Right cardiac atrium (tissue), 5 donors: ENCODE measurements at places on chromosomes 16 and 17. TPM values are rescaled to one million over a fixed set of nuclear protein-coding genes. Genes with fewer than 3 reads are reported as not detected.

DNA sequence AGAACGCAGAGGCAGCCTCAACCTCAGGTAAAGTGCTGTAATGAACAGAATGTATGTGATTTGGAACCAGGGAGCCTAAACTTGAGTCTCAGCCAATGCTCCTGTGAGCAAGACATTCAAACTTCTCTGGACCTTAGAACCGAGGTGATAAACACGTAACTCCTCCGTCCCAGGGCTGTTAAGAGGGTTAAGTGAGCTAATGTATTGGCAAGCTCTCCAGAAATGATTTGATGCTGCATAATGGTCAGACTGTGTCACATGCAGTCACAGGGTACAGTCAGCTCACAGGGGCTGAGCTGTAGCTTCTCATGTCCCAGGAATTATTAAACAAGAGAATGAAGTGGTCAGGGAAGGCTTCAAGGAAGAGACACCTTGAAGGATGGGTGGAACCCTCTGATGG, 10.0 kb upstream of the SLC4A1 start:
- no peak for DNase-seq

AOC2 gene
- total RNA-seq, result 0.49 TPM

GRCh38 chr16:3706253-3707012, 10.9 kb downstream of the TRAP1 start:
- no peak for DNase-seq

GRCh38 chr16:56423584-56424403, 1.6 kb downstream of the AMFR start:
- DNase-seq, result no peak

GRCh38 chr16:15708096-15708495, 58.1 kb downstream of the NDE1 start:
- DNase-seq, result no peak

POLDIP2 gene
- 99.8 TPM for total RNA-seq

DNA sequence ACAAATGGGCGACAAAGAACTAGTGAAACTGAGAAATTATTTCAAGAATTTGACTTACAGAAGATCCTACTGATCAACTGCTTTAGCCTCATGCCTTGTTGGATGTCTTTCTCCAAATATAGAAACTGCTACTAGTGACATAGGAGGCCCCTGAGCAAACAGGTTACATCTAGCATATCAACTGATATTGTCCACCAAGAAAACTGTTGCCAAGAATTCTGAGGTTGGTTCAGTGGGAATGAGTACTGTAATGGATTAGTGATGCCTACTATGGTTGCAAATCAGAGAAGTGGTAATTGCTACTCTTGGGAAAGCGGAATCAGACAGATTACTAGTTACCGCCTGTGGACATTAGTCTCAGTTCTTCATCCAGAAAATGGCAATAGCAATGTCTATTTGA, 10.0 kb downstream of the CDC27 start:
- no peak for DNase-seq

LYRM1 gene
- 29.5 TPM for total RNA-seq

- DNase-seq, result no peak
These were observed 7.4 kb downstream of the GNAO1 start for GRCh38 chr16:56198755-56199114.

KRT12 gene
- total RNA-seq, result not detected

TP53TG3F gene
- total RNA-seq, result not detected

MSL1 gene
- total RNA-seq, result 57.3 TPM

GRCh38 chr17:83099570-83100181, 20.3 kb downstream of the METRNL start:
- peak; percentile 85 for DNase-seq

DNA sequence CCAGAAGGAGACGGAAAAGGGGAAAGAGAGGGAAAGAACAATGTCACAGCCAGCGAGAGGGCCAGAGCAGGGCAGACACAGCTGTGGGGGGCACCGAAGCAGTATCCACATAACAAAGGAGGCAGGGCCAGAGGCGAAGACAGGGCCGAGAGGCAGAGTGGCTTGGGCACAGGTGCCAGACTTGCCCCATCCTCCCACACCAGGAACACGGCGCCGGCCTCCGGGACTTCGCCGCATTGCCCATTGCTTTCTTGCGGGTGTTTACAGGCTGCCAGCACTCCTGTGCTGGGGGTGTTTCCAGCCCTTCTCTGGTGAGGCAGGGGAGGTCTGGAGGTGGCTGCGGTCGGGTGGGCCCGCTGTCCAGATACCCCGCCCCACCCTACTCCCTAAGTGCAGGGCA, 78.0 kb downstream of the ENGASE start:
- no peak for DNase-seq

ASGR1 gene
- total RNA-seq, result 0.86 TPM

DNA sequence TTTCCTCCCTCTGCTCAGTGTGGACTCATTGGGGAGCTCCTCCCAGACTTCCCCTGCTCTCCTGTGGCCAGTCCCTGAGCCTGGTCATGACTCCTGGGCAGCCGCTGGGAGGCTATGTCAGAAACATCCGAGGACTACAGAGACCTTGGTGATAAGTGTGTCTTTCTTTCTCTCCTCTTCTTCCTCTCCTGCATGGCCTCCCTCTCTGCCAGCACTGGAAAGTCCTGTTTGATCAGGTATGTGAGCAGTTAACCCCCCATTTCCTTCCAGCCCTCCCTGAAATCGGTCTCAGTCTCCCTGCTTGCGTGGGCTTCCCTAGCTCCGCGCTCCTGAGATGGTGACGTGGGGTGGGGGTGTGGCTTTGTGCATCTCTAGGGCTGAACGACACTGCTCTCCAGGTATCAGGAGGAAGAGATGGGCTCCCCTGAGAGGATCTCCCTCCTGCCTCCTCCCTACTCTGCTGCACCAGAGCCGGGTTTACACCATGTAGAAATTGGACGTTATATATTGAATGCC, 2.1 kb downstream of the RHBDL3 start:
- DNase-seq, result no peak

DNA sequence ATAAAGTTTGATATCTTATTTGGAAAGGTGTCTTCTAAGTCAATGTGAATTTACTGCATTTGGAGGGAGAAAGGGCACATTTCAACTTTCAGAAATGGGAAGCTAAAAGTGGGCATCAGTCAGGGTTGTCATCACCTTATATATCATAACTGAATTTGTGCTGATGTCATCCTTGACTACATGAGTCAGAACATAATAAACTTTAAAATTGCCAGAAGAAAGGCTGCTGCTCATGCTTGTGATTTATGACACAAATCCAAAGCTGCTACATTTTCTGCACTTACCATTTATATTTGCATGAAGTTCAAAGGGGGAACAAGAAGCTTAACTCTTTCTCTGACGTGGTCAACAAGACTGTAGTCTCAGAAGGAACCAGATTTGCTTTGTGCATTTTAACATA, 196.6 kb downstream of the UTP18 start:
- no peak for DNase-seq

C16orf86 gene
- 3.9 TPM for total RNA-seq

DNA sequence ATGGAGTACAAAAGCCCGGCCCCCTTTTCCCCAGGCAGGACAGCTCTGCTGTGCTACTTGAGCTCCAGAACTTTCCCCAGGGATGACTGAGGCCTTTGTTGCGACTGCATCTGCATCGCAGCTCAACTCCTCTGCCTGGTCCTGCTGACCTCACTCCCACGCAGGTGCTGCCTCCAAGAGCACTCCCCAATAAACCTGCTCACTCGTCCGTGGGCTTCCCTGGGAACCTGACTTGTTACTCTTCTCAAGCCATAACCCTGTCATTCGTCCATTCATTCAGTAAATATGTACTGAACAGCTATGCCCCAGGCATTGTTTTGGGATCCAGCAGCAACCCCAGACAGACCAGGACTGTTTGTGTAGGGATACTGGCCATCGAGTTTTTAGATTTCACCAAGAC, 11.6 kb upstream of the RMI2 start:
- no peak for DNase-seq

SLC16A6 gene
- 0.86 TPM for total RNA-seq

- no peak for DNase-seq
These were observed 1.7 kb downstream of the TSR3 start for GRCh38 chr16:1349951-1350350.

C17orf113 gene
- total RNA-seq, result 0.61 TPM

ARL5C gene
- not detected for total RNA-seq

DNA sequence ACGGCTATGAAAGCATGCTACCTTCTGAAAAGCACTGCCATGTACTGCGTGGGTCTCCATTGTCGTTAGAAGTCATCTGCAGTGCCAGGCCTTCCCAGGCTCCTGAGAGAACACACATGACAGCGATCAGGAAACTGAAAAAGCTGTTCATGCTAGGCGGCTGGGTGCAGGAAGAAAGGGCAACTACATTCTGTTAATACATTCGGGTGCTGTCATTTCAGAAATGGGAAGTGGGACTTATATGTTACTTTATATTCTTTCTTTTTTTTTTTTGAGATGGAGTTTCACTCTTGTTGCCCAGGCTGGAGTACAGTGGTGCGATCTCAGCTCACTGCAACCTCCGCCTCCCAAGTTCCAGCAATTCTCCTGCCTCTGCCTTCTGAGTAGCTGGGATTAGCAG, 19.9 kb downstream of the CFAP20 start:
- no peak for DNase-seq

- no peak for DNase-seq
These were observed 43.4 kb upstream of the TAC4 start for GRCh38 chr17:49891271-49891670.

- no peak for DNase-seq
These were observed 95.7 kb downstream of the KANSL1 start for GRCh38 chr17:46097497-46097896.

CFAP52 gene
- not detected for total RNA-seq

ZNF423 gene
- 11.4 TPM for total RNA-seq

DNA sequence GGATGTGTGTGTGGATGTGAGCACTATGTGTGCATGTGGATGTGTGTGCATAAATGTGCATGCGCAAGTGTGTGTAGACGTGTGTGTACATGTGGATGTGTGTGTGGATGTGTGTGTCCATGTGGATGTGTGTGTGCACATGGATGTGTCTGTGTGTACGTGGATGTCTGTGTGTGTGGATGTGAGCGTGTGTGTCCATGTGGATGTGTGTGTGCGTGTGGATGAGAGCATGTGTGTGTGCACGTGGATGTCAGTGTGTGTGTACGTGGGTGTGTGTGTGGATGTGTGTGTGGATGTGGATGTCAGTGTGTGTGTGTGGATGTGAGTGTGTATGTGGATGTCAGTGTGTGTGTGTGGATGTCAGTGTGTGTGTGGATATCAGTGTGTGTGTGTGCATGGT, 63.6 kb upstream of the DOC2B start:
- no peak for DNase-seq

GRCh38 chr16:4288148-4288921, 15.5 kb upstream of the TFAP4 start:
- DNase-seq, result peak; percentile 92

- DNase-seq, result peak; percentile 39
These were observed 11.7 kb downstream of the TUBB3 start for GRCh38 chr16:89934611-89935553.

- no peak for DNase-seq
These were observed 317.9 kb downstream of the MAP2K6 start for GRCh38 chr17:69732272-69732918.

- DNase-seq, result peak; percentile 46
These were observed 73.1 kb upstream of the CDC42EP4 start for GRCh38 chr17:73384926-73385325.

DNA sequence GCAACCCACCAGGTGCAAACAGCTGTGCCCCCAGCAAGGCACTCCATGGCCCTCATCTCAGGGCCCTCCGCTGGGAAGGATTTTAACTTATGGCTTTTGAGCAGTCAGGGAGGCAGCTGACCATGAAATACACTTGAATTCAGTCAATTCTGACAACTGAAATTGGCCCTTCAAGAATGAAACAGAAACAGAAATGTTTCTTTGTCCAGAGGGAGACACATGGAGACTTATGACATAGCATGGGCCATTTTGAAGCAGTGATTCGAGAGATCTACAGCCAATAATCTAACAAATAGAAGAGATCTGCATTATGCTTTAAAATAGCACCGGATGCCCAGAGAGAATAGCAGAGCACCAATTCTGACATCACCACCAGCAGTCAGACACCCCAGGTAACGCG, 7.5 kb downstream of the CACNG1 start:
- DNase-seq, result no peak

DNA sequence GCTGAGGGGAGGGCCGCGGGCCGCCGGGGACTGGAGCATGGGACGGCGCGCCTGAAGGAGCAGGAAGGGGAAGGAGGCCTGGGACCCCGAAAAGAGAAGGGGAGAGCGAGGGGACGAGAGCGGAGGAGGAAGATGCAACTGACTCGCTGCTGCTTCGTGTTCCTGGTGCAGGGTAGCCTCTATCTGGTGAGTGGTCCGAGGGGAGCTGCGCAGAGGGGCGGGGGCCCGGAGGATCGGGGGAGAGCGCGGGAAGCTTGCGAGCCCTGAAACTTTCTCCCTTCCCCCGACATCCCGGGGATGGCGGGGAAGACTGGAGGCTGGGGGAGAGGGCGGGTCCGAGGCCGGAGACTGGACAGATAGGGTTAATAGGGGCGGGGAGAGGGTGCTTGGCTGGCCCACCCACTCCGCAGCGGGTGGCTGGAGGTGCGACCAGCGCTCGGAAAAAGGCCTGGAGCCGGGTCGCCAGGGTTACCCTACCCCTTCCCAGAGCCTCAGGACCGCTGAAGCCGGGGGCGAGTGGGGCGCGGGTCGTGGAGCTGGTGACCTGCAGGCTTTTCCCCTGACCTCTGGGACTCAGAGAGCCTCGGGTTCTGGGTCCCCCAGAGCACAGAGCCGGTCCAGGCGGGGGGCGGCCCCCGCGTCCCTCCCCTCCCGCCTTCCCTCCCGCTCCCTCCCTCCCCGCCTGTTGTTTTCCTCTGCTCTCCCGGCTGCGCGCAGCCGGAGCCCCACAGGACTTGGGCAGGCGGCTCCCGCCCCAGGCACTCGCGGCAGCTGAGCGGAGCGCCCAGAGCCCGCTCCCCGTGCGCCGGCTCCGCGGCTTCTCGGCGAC, 631 bp downstream of the NXPH3 start:
- DNase-seq, result peak; percentile 55

GRCh38 chr17:74822939-74823367, 36.7 kb downstream of the GRIN2C start:
- peak; percentile 83 for DNase-seq

GRCh38 chr16:19657831-19658230, 60.2 kb downstream of the KNOP1 start:
- no peak for DNase-seq
